Type B pancreatic cell (in vitro differentiated cells): ENCODE measurements at places on chromosomes 7 and 10.

DNA sequence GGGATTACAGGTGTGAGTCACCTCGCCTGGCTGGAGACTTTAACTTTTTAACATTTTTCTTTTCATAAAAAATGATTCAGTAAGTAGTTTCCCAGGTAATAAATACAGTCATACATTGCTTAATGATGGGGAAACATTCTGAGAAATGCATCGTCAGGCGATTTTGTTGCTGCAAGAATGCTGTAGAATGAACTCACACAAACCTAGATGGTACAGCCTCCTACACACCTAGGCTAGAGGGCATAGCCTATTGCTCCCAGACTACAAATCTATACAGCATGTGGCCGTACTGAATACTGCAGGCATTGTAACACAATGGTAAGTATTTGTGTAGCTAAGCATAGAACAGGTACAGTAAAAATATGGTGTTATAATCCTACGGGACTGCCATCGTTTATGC is 108.5 kb upstream of the SFMBT2 start:
- no peak for DNase-seq

DNA sequence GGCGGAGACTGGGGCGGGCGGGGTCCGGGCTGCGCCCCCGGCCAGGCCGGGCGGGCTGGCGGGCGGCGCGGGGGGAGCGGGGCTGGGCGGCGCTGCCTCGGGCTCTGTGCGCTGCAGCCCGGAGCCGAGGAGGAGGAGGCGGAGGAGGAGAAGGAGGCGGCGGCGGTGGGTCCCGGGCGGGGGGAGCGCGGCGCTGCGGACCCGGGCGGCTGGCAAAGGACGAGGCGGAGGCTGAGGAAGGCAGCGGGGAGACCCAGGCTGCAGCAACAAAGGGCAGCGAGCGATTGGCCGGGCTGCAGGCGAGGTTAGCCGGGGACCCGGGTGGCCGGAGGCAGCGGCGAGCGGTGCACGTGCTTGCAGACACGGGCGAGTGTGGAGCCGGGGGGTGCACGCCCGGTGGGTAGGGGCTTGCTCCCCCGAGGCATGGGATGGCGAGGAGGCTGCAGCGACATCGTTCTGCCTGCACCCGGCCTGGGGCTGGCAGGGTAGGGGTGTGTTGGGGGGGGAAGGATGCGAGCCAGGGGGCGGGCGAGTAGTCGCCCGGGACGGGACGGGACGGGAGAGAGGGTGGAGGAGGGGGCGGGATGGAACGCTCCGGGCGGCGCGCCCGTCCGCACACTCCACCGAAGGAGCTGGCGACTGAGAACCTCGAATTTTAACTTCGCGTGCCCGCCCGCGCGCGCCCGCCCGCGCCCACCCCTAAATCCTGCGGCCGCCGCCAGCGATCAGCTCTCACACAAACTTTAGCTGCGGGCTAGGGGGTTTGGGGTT is 844 bp upstream of the KAT6B start:
- DNase-seq, result peak; percentile 82

- DNase-seq, result no peak
Observed at GRCh38 chr10:61828034-61828433, 73.5 kb upstream of the ARID5B start.

DNA sequence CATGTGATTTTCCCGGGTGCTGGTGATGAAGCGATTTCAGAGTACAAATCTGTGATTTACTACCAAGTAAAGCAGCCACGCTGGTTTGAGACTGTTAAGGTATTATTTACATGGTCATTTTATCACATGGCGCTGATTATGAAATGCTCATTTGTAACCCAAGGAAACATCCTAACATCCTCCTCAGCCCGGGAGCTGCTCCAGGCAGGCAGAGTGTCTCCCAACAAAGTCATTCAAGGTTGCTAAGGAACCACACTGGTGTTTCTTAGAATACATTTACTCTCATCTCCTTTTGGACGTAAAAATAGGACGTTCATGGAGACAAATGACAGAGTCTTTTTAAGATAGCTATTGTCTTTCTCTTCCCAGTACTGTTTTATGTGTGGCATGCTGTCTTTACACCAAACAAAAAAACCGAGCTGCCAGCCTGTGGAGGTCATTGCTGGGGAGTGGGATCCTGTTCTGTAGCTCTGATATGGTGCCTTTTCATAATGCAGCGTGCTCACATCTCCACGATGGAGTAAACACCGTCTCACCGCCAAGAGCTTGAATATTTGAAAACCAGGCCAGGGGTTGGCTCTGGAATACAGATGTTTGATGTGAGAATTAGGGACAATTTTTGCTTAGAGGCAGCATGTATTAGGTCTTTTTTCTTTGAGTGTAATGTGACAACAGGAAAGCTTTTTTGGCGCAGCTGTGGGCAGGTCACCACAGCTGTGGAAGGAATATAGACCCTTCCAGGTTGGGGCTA is 119.6 kb downstream of the DOCK1 start:
- DNase-seq, result no peak

- DNase-seq, result no peak
Observed at GRCh38 chr7:66464059-66464458, 164.6 kb upstream of the KCTD7 start.

DNA sequence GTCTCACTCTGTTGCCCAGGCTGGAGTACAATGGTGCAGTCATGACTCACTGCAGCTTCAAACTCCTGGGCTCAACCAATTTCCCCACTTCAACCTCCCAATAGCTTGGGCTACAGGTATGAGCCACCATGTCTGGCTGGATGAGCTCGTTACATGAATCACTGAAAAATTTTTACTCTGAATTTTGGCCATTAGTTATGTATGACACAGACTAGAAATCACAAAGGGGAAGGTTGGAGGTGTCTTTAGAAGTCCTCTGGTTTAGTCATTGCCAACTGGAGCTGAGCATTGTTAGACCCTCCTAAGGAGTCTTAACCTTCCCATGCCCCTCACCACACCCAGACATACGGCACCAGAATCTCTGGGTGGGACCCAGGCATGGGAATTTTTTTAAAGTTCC is 34.7 kb downstream of the SVIL start:
- peak; percentile 24 for DNase-seq

DNA sequence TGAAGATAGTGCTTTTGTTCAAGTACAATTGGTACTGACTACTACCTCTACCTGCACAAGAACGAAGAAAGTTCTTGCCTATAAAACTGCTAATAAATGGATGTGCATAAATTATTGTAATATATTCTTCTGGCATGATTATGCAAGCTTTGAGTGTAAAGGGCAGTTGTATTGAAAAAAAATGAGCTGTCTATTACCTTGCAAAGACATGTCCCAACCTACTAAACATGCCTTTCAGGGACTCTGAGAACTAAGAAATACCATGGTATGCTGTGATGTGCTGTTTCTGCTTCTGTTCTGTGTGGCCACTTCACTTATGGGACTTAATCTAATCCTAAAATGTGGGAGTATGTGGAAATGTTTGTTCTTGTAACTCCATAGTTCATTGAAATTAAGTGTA is 1083.4 kb downstream of the LRMDA start:
- no peak for DNase-seq

- DNase-seq, result no peak
Observed at GRCh38 chr7:20816372-20816959, 29.8 kb upstream of the SP8 start.

- DNase-seq, result no peak
Observed at GRCh38 chr10:44581996-44582395, 197.1 kb upstream of the CXCL12 start.

DNA sequence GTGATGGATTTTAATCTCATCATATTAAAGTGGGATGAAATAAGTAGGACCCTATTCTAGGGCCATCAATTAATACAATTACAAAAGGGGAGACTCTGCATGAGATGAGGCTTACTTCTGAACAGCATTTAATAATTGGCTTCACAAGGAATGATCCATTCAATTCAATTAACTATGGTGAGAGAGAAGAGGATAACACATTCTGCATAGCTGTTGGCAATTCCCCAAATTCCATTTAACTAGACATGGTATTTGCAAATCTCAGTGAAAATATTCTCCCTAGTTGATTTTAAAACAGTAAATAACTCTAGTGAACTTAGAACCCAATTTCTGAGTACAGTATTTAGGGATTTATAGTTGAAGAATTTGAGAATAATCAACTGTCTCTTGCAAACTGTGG is 145.3 kb downstream of the NOC3L start:
- no peak for DNase-seq

GRCh38 chr10:35413985-35414861 is 77.9 kb downstream of the CCNY start:
- no peak for DNase-seq

DNA sequence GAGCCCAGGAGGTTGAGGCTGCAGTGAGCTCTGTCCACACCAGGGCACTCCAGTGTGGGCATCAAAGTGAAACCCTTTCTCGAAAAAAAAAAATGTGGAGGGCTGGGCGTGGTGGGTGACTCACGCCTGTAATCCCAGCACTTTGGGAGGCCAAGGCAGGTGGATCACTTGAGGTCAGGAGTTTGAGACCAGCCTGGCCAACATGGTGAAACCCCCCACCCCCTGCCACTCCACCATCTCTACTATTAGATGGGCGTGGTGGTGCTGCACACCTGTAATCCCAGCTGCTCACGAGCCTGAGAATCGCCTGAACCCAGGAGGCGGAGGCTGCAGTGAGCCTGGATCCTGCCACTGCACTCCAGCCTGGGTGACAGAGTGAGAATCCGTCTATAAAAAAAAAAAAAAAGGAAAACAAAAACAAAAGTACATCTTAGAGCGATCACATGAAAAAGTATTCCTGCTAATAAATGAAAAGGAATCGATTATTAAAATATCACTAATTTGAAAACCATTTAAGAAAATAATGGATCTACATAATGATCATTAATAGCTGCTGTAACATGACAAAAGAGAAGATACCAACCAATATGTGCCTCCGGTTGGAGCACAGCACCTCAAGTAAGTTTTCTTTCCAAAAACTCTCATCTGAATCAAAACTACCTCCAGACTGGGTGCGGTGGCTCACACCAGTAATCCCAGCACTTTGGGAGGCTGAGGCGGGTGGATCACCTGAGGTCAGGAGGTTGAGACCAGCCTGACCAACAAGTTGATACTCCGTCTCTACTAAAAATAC is 4.9 kb downstream of the HNRNPF start:
- no peak for DNase-seq

DNA sequence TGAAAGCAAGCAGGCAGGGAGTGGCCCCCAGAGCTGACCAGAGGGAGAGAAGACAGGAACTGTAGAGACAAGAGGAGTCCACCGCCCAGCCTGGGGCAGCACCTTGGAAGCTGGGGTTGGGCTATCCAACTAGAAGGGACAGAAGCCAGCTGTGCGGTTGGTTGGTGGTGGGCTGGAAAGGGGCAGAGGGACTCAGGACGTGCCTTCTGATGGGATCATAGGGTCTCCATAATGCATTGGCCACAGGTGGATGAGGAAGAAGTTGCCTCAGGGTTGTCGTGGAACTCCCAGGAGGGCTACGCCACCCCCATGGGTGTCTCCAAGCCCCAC is 114.0 kb upstream of the RET start:
- no peak for DNase-seq

- no peak for DNase-seq
Observed at GRCh38 chr7:139753081-139753692, 24.6 kb downstream of the HIPK2 start.

- no peak for DNase-seq
Observed at GRCh38 chr7:95718577-95719410, 53.6 kb upstream of the DYNC1I1 start.

DNA sequence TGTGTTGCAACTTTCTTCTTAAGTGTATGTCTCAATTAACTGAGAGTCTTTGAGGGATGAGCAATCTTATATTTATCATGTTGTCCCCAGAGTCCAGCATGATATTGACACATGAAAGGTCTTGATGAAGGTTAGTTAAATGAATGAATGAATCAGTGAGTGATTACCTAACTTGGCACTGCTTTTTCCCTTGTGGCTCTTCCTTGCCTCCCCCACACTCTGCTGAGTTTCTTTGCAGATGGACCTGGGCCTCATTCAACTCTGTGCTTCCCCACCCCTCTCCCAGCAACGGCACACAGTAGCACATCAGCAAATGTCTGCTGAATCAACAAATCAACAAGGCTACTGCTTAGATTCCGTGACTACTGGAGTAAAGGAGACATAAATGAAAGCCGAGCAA is 235.1 kb upstream of the CXCL12 start:
- DNase-seq, result no peak

DNA sequence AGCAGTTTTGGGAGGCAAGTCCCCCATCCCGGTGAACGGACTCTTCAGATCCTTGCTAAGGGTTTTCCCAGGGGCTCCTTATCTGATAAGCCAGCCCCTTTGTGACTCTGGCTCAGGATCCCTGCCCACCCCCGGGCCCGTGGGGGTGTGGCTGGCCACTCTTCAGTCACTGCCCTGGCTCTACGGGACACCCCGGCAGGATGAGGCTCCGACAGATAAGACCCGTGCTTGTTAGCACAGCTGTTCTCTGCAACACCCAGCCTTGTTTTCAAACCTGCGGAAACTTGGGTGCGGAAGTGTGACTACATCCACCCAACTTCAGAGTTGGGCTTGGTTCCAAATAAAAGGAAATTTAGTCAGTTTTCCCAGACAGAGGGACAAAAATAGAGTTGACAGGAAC is 66.7 kb upstream of the PODXL start:
- DNase-seq, result no peak

DNA sequence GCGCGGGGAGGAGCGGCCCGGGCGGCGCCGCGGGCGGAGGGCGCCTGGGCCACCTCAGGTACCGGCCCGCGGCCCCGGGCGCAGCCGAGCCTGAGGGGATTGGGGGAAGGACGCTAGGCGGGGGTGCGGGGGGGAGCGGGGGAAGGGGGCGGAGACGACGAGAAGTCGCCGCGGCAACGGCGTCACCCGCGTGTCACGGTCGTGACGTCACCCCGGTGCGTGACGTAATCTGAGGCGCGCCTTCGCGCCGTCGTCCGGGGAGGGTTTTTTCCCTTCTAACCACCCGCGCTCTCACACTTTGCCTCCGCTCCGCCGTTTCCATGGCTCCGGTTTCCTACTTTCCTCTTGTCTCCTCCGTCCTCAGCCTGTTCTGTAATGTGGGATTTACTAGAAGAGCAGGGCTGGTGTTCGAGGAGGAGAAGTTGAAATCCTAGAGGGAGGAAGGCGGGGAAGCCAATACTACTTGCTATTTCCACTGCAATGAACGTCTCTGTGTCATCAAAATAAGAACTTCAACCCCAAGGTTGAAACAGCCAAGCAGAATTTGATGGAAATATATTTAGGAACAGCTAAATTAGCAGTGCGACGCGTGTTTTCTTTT is at the start of gene BRAF:
BRAF (minus strand) TSS at position 109 of the 601 bp plus-strand sequence. CDS start 226 bp downstream, outside the sequence.
- DNase-seq, result peak; percentile 93

- no peak for DNase-seq
Observed at GRCh38 chr7:145831616-145832206, 284.9 kb upstream of the CNTNAP2 start.

DNA sequence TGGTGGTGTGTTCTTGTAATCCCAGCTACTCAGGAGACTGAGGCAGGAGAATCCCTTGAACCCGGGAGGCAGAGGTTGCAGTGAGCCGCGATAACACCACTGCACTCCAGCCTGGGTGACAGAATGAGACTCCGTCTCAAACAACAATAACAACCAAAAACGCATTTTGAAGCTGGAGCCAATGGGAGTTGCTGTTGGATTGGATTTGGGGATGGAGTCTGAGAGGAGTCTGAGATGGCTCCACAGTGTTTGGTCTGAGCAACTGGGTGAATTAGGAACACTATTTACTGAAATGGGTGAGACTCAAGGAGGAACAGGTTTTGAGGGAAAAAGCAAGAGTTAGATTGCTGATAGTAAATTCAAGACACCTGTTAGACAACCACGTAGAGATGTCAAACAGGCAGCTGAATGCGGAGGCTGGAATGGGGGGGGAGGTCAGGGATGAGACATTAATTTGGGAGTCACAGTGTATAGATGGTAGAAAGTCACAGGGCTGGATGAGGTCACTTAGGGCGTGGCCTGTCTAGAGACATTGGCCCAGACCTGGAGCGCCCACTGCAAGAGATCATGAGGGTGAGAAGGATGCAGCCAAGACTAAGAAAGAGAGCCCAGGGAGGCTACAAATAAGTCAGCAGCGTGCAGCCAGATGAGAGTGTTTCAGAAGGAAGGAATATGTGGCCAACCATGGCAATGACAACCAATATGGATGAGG is 56.4 kb downstream of the CYCS start:
- no peak for DNase-seq
